ENCODE measurements at places on chromosomes 16 and 17.

- DNase-seq: no peak
Observed at GRCh38 chr16:24101431-24101830, 154.7 kb upstream of the CACNG3 start.

GRCh38 chr17:80352216-80352895 is 62.6 kb upstream of the ENDOV start:
- DNase-seq: no peak

GRCh38 chr16:1101133-1101532 is 5.1 kb upstream of the C1QTNF8 start:
- no peak for DNase-seq

DNA sequence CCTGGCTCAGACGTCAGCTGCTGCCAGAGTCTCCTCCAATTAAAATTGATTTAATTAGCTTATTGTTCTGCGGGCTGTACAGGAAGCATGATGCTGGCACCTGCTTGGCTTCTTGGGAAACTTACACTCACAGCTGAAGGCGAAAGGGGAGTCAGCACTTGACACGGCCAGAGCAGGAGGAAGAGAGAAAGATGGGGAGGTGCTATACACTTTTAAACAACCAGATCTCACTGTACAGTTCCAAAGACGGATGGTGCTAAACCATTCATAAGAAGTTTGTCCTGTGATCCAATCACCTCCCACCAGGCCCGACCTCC is 1.4 kb upstream of the PRDM7 start:
- DNase-seq: no peak

GRCh38 chr16:72856797-72857196 is 191.1 kb downstream of the ZFHX3 start:
- DNase-seq: no peak

- DNase-seq: no peak
Observed at GRCh38 chr16:10110552-10110951, 71.7 kb downstream of the GRIN2A start.

DNA sequence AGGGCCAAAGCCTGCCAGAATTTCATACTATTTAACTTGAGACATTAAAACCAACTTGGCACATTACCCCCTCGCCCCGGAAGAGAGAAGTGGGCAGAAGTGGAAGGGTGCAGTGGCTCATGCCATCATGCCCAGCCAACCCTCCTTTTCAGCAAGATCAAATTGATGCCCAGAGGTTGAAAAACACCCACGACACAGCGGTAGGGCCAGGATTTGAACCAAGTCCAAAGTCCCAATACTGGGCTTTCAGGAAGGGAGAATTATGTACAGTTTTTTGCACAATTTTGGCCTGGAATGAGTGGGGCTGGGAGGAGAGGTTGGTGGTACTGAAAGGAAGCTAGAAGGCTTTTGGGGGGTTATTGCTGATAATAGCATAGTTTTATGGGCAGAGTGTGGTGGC is 11.0 kb downstream of the PDP2 start:
- no peak for DNase-seq

DNA sequence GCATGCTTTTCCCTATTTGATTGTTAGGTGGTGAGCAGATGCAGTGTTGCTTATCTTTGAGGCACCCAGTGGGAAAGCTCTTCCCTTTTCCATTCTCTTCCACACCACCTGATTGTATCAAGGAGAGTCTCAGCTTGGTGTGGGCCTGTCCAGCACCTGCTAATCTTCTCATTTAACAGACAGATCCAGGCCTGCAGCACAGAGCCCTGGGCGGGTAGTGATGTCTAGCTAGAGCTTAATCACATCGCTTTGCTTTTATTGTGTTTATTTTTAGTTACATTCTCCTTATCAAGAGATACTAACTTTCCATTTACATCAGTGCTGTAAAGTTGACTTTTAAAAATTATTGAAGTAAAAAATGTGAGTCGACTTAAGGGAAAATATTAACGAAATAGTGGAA is 24.2 kb downstream of the FOXL1 start:
- DNase-seq: no peak

Measured in CD4-positive, alpha-beta T cell treated with Interleukin-2 at 100 ng/mL for 4 hours (primary cell).